ENCODE measurements at places on chromosomes 2 and 18. TPM values are rescaled to one million over a fixed set of nuclear protein-coding genes. Genes with fewer than 3 reads are reported as not detected.

FZD7 gene
- 35.8 TPM for total RNA-seq

ARHGEF33 gene
- total RNA-seq, result 0.25 TPM

CPLX4 gene
- total RNA-seq, result not detected

PID1 gene
- 13.0 TPM for total RNA-seq

NEB gene
- 0.41 TPM for total RNA-seq

FBXO41 gene
- 0.18 TPM for total RNA-seq

CD8A gene
- not detected for total RNA-seq

GRCh38 chr2:181741756-181742155 lies 61.4 kb upstream of the NEUROD1 start:
- DNase-seq, result peak; percentile 43

DNA sequence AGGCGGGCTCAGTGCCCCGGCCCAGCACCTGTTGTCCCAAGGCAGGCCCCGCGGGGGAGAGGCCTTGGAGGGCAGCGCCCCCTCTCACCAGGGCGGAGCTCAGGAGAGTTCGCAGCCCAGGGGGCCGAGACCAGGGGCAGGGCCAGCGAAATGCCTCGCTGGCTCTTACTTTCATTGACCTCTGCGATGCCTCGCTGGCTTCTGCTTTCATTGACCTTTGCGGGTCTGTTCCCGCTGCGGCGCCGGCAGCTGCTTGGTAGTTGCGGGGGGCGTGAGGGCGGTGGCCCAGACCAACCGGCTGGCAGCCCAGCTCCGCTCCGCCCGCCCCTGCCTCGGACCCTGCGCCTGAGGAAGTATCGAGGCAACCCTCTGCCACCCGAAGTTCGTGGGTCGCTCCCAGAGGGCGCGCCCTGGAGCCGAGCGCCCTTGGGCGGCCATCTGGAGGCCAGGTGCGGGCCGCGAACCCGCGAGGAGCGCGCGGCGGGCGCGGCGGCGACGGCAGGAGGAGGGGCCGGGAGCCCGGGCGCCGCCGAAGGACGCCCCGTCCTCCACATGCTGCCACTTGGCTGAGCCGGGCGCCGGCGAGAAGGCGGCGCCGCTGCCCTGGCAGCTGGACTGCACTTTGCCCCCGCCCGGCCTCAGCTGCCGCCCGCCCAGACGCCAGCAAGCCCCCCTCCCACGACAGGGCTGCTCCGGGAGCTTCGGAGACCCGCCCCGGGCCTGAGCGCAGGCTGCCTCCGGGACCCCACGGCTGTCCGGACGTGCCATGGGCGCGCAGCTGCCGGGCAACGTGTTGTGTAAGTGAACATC lies 118.0 kb upstream of the MSTN start:
- DNase-seq, result no peak

DNA sequence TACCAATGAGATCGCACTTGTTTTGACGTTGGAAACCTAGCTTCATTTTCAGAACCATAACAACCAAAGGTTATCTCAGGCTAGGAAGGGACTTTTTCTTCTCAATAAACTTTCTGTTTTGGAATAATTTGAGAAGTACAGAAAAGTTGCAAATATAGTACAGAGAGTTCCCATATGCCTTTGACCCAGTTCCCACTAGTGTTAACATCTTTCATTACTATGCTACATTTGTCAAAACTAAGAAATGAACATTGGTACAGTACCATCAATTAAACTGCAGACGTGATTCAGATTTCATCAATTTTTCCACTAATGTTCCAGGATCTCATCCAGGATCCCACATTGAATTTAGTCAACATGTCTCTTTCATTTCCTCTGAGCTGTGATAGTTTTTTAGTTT lies 111.6 kb downstream of the ATL2 start:
- no peak for DNase-seq

- DNase-seq, result no peak
Measured at GRCh38 chr18:38996056-38996455, 1430.5 kb upstream of the CELF4 start.

DNA sequence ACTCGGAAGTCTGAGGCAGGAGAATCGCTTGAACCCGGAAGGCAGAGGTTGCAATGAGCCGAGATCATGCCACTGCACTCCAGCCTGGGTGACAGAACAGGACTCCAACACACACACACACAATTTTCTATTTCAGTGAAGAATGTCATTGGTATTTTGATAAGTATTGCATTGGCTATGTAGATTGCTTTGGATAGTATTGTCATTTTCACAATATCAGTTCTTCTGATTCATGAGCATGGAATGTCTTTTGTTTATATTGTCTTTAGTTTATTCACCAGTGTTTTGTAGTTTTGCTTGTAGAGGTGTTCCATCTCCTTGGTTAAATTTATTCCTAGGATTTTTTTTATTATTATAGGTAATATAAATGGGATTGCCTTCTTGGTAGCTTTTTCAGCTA lies 693.4 kb upstream of the SYT4 start:
- DNase-seq, result no peak

- no peak for DNase-seq
Measured at GRCh38 chr2:223148516-223148915, 96.5 kb downstream of the KCNE4 start.

GRCh38 chr2:76455910-76456309 lies 745.2 kb upstream of the GCFC2 start:
- no peak for DNase-seq

GRCh38 chr2:237617587-237617982 lies 9.8 kb upstream of the LRRFIP1 start:
- no peak for DNase-seq

- no peak for DNase-seq
Measured at GRCh38 chr2:124566518-124566970, 541.5 kb downstream of the CNTNAP5 start.

DNA sequence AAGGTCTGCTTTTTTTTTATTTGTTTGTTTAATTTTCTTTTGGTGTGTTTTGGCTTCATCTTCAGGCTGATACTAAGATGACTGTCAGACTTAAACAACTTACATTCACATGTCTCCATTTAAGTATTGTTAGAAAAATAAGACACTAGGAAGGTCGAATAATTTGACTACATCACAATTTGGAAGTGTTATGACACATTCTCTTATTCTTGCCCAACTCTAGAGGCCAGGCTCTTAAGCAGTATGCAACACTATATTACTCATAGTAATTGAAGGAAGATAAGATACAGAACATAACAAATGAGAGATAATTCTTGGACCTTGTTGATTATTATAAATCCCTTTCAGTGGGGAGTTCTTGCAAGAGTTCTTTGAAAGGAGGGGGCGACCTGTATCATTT lies 295.3 kb upstream of the COL3A1 start:
- DNase-seq, result peak; percentile 94

DNA sequence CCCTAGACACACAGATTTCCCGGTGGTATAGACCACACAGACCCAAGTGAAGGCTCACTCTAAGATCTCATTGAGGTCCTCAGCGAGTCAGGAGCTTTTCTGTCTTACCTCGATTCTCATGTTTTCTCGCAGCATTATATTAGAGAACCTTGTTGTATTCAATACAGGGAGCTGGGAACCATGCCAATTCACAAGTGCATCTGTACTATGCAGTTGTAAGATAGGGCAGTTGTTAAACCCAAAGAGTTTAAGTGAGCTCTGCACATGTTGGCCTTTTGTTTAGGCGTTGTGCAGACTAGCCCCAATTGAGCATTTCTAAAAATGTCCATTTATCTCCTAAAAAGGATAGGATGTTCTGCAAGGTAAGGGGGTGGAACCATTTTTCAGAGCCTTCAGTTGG lies 59.6 kb downstream of the FEZ2 start:
- no peak for DNase-seq

DNA sequence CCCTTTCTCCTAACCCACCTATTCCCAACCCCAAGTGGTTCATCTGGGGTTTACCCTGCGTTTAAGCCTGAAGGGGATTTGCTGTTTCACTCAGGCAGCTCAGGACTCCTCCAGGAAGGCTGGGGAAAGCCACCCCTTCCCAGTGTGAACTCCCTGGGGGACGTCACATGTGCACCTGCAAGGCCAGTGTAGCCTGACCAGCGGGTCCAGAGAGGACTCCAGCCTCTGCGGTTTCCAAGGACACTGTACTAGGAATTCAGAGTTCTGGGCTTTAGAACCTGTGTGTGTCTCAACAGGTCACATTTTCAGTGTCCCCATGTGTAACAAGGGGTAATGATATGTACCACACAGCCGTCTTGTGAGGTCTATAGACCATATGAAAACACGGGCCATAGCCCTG lies 17.9 kb downstream of the EHD3 start:
- no peak for DNase-seq

All from fibroblast of the aortic adventitia (primary cell).